AG09309 (cell line): ENCODE measurements at places on chromosomes 11 and 22.

GRCh38 chr22:48248901-48249455 is 1486.5 kb downstream of the TBC1D22A start:
- no peak for DNase-seq

DNA sequence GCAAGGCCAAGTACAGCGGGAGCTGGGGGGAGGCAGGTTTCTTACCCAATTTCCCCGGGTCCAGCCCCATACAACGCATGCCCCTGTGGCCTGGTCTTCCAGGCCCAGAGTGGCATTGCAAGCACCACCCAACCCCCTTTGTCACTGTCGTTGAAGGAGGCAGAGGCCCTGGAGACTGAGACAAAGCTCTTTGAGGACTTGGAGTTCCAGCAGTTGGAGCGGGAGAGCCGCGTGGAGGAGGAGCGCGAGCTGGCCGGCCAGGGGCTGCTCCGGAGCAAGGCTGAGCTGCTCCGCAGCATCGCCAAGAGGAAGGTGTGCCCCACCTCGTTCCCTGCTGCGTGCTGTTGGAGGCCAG is 27.8 kb downstream of the PHLDB1 start:
- DNase-seq = no peak

- no peak for DNase-seq
These were observed 17.3 kb downstream of the ABCC8 start for GRCh38 chr11:17459236-17459896.

- DNase-seq = no peak
These were observed 619.4 kb upstream of the KIRREL3 start for GRCh38 chr11:127619946-127620345.

GRCh38 chr11:3003396-3004231 is 11.5 kb upstream of the NAP1L4 start:
- DNase-seq = no peak

DNA sequence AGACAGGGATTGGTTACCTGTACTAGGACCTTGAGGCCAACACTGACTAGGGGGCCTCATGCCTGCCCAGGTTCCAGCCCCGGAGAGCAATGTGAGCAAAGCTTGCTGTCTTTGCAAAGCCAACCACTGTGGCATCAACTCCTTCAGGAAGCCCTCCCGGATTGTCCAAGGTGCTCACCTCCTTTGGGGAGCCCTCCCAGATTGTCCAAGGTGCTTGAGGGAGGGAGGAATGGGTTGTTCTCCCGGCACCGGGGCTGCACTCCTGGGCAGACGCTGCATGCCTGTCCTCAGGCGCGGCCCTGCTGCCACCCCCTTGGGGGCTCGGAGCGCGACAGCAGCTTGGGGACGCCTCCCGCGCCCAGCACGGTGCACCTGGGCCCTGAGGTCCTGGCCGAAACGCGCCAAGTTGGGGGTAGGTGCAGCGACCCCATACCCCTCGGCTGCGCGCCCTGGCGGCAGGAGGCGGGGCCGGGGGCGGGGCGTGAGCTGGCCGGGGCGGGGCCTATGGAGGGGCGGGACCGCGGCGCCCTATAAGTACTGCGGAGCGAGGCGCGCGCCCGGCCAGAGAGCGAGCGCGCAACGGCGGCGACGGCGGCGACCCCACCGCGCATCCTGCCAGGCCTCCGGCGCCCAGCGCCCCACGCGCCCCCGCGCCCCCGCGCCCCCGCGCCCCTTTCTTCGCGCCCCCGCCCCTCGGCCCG is at the start of gene CD81:
Gene CD81, plus strand, starts transcription at position 560 of the 701 bp plus-strand sequence. CDS start 240 bp downstream, outside the sequence.
- DNase-seq = no peak

GRCh38 chr11:116530705-116531104 is 242.1 kb downstream of the BUD13 start:
- no peak for DNase-seq

DNA sequence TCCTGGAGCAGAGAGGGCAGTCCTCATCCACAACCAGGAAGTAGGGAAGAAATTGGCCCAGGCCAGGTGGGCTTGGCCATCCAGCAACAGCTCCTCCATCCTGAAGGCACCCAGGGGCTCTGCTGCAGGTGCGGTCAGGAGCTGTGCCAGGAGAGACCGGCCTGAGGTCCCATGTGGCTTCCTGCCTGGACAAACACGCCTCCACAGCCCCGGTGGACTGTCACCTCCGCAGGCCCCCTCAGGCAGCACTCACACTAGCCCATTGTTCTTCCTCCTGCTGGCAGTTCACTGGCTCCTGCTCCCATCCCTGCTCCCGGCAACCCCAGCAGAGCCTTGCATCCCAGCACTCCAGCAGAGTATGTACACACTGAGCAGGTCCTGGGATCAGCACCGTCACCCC is 16.0 kb upstream of the POU2AF1 start:
- no peak for DNase-seq

DNA sequence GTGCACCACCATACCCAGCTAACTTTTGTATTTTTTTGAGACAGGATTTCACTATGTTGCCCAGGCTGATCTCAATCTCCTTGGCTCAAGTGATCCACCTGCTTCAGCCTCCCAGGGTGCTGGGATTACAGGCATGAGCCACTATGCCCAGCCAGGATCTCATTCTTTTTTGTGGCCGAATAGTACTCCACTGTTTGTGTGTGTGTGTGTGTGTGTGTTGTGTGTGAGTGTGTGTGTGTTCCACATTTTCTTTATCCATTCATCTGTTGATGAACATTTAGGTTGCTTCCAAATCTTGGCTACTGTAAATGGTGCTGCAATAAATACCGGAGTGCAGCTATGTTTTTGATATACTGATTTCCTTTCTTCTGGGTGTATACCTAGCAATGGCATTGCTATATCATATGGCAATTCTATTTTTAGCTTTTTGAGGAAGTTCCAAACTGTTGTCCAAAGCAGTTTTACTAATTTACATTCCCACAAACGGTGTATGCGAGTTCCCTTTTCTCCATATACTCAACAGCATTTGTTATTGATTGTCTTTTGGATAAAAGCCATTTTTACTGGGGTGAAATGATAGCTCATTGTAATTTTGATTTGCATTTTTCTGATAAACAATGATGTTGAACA is 105.4 kb downstream of the TTC28 start:
- DNase-seq = no peak

GRCh38 chr11:129854232-129854805 is 38.7 kb downstream of the TMEM45B start:
- no peak for DNase-seq

GRCh38 chr11:46930089-46930488 is 6.5 kb upstream of the CSTPP1 start:
- no peak for DNase-seq

- DNase-seq = no peak
These were observed 85.5 kb downstream of the AMBRA1 start for GRCh38 chr11:46508360-46508759.

DNA sequence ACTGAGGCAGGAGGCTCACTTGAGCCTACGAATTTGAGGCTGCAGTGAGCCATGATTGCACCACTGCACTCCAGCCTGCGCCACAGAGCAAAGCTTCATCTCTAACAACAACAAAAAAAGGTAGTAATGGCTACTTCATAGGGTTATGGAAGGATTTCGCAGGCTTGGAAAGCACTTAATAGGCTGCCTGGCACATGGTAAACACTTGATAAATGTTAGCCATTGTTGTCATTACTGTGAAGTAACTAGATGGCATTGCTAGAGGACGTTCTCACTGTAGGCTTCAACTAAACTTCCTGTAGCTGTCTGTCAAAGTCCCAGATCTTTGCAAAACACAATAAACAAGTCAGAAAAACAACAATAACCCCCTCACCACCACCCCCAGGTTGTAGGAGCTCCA is 357.2 kb upstream of the NARS2 start:
- no peak for DNase-seq

DNA sequence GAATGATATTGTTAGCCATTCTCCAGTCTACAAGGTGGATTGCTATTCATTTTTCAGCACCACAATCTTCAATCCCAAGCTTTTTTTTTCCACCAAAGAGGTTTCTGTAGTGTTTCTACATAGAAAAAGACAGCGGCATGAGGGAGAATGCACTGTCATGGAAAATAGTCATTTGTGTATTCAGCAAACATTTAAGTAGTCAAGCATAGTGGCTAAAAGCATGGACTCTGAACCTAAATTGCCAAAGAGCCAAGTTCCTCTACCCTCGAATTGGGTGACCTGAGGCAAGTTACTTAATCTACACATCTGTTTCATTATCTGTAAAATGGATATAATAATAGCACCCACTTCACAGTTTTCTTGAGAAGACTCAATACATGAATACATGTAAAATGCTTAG is 14.2 kb downstream of the GAS2 start:
- no peak for DNase-seq

DNA sequence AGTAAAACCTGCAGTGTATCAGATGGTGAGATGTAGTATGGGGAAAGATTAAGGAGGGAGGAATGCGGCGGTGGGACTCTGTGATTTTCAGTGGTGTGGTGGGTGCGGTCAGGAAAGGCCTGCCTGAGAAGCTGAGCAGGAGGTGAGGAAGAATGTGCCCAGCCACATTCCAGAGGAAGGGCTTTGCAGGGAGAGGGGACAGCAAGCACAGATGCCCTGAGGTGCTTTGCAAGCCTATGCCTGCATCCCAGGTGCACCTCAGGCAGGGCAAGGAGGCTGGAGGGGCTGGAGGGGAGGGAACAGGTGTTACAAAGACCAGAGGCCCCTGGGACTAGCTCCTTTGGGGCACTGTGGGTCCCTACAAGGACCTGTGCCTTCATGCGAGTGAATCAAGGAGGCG is 42.1 kb downstream of the MYO7A start:
- no peak for DNase-seq

GRCh38 chr11:119854521-119854920 is 125.5 kb upstream of the NECTIN1 start:
- DNase-seq = no peak

DNA sequence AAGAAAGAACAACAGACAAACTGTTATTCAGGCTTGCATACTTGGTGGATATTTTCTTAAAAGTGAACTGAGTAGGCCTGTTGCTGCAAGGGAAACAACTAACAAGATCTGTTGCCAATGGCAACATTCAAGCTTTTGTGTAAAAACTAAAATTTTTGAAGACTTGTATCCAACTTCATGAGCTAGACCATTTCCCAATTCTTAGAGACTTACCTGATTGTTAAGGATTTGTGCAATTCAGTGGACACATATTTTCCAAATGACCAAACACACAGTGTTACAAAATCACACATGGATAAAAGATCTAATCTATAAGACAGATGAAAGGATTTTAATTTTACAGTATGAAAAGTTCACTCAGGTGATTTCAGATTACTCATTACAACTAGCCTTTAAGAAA is 564.1 kb downstream of the CNTN5 start:
- no peak for DNase-seq

- no peak for DNase-seq
These were observed 2.2 kb upstream of the RPS6KA4 start for GRCh38 chr11:64356498-64357411.

GRCh38 chr11:70493891-70494290 is 95.6 kb downstream of the CTTN start:
- no peak for DNase-seq

- DNase-seq = no peak
These were observed 9.9 kb upstream of the TTLL1 start for GRCh38 chr22:43099095-43099494.

DNA sequence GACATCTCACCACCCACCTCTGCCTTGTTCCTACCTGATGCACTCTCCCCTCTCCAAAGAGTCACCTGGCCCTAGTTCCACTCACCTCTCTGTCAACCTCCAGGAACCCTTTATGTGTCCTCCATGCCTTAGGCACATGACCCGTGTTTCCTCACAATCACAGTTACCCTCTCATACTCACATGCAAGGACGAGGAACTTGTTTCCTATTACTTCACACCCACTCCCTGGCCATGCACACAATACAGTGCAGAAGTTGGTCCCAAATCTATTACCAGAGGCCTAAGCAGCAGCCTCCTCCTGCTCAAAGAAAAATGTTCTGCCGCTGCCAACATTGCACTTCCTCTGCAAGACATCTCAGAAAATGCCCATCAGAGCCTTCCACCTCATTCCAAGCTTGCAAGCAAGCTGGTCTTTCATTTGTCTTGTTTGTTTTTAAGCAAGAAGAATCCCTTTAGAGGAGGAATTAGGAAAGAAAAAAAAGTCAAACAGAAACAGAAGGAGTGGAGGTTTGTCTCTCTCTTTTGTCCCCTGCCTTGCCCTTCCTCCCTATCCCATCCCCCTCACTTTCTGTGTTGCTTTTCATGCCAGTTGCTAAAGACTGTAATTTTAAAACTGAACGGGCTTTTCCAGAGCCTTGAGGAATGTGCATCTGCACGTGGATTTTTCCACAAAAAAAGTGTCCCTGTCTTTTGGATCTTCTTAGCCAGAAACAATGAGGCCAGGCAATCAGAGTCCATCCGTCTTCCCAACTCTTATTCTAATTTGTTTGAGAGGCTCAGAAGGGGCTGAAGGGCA is 63.4 kb downstream of the KCNJ1 start:
- no peak for DNase-seq

DNA sequence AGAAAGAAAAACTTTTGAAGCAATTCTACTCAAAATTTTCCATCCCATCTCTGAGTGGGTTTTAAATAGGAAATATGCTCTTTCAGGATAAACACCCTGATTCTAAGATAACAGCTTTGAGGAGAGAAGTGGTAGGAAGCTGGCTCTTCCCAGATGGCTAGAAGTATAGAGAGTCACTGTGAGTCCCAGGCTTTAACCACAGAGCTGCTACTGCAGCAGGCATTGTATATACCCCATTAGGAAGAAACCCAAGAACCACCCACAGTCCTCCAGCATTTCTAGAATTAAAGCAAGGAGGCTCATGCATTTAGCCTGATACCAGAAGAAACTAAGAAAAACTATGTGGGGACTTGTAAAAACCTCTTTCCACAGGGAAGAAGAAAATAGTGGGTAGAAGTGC is 1405.6 kb upstream of the TENM4 start:
- no peak for DNase-seq

GRCh38 chr11:70556884-70557741 is 158.8 kb downstream of the CTTN start:
- DNase-seq = no peak

- no peak for DNase-seq
These were observed 1.4 kb downstream of the PNPLA2 start for GRCh38 chr11:819943-820649.

DNA sequence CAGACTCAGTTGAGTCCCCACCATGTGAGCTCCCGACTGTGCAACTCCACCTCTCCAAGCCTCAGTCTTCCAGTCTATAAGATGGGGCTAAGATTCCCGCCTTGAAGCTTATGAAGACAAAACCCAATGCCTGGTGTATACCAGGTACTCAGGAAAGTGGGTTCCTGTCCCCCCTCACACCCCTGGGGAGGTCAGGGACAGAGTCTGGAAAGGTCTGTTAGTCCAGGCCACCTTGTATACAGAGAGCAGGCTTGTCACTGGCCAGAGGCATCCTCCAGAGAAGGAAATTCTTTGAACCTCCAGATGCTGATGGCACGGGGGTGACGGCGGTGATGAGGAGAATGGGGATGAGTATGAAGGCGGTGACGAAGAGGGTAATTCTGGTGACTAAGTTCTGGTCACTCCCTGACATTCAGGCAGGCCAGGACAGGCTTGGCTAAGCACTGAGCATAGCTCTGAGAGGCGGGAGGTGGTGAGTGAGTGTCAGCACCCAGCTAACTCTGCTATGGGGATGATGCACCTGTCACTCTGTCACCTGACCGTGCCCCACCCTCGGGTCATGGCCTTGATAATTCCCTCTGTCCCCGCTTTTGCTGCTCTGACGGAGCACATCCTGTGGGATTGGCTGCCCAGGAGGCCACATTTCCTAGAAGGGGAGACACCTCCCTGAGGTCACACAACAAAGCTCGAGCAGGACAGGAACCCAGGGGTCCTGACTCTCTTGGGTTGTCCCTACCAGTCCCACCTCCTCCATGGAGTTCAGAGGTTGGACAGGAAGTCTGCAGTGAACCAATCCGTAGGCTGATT is 30.9 kb upstream of the CSNK1E start:
- DNase-seq = no peak
